ENCODE measurements at places on chromosomes 11 and 22. TPM values are rescaled to one million over a fixed set of nuclear protein-coding genes. Genes with fewer than 3 reads are reported as not detected.

DNA sequence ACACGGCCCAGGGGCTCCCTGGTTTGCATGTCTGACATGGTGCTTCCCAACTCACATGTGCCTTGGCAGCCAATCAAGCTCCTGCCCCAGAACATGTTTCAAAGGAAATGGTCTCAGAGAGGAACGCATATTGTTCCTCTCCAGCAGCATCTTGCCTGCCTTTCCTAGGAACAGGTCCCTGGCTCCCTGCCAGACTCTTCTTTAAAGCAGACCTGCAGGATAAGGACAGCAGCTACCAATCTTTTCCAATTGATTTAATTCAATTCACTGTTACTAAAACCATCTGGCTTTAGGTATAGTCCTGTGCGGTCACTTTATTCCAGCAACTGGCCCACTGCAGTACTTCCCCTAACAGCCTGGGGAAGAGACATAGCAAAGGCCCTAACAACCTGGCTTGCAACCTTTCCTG is 79.9 kb downstream of the AMBRA1 start:
- H3K27ac ChIP-seq, result peak overlapping the region; percentile 64
- H3K36me3 ChIP-seq, result peaks cover 5% of the 10 kb centered on the region
- no peaks in the 10 kb centered on the region for H3K27me3 ChIP-seq
- H3K4me3 ChIP-seq, result no peak overlapping the region
- H3K4me1 ChIP-seq, result peaks cover 2% of the 10 kb centered on the region
- DNase-seq, result no peak

DNA sequence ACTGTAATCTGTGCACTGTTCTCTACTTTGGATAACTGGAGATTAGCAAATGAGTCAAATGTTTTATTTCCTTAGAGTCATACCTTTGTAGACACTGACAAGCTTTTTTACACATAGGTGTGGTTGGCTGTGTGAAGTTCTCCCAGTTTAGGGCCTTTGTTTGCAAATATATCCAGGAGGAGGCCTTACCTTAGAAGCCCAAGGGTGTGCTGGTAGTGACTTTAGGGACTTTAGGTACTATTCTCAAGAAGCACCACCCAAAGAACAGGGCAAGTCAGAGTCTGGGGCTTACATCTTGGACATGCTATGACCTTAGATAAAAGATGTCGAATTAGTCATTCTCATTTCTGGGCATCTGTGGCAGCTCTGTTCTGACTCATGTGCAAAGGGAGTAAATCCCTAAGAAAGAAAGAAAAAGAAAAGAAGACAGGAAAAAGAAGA is 4.8 kb upstream of the FAR1 start:
- no peak overlapping the region for H3K27ac ChIP-seq
- DNase-seq, result no peak
- no peak overlapping the region for H3K4me3 ChIP-seq
- H3K27me3 ChIP-seq, result peaks cover 15% of the 10 kb centered on the region
- peaks cover 8% of the 10 kb centered on the region for H3K4me1 ChIP-seq

- peaks cover 40% of the 10 kb centered on the region for H3K4me1 ChIP-seq
- H3K27ac ChIP-seq, result peak within 1 kb of the TSS; percentile 75
- H3K4me3 ChIP-seq, result peak within 1 kb of the TSS; percentile 73
- H3K27me3 ChIP-seq, result peaks cover 34% of the 10 kb centered on the region
Observed at GRCh38 chr11:67372993-67373647, at the start of gene CLCF1. Gene CLCF1 (minus strand): TSS chr11:67373598. CDS start chr11:67373539, 59 bp downstream.

- no peaks in the 10 kb centered on the region for H3K36me3 ChIP-seq
- DNase-seq, result no peak
- H3K27ac ChIP-seq, result no peak overlapping the region
- no peak overlapping the region for H3K4me3 ChIP-seq
- H3K27me3 ChIP-seq, result no peaks in the 10 kb centered on the region
- H3K4me1 ChIP-seq, result no peaks in the 10 kb centered on the region
Observed at GRCh38 chr11:84871116-84871515, 756.0 kb downstream of the DLG2 start.

GRCh38 chr11:26929806-26930517 is 64.0 kb upstream of the FIBIN start:
- no peaks in the 10 kb centered on the region for H3K27me3 ChIP-seq
- H3K27ac ChIP-seq, result no peak overlapping the region
- H3K4me3 ChIP-seq, result no peak overlapping the region
- no peak for DNase-seq
- H3K4me1 ChIP-seq, result no peaks in the 10 kb centered on the region

- H3K36me3 ChIP-seq, result no peaks in the 10 kb centered on the region
- H3K4me1 ChIP-seq, result no peaks in the 10 kb centered on the region
- no peak overlapping the region for H3K27ac ChIP-seq
Observed at GRCh38 chr11:99884750-99885149, 802.3 kb upstream of the ARHGAP42 start.

DNA sequence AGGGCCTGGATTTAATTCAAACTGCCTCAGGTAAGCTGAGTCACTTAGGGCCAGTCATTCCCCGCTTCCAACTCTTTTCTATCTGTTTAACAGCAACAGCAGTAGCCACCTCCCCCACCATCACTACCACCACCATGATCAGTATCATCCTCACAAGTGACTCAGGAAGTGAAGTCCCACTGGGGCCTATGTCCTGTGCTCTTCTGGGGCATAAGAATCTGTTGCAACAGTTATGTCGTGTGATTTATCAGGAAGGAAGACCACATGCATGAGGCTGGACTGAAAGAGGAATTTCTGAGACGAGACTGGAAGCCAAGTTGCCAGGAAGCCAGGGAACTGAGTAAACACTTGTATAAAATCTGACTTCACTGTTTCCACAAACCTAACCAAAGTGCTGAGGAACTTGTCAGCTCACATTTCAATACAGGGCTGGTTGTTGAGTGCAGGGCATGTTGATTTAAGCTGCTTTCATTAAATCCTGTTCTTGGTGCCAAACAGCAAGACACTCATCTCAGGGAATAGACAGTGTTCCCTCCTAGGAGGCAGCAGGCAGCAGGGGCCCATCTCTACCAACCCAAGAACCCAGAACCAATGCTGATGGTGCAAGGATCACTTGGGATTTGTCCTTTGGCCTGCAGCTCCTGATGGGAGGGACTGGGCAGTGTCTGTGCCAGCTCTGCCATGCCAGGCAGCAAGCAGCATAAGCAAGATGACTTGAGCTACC is 226.7 kb upstream of the NARS2 start:
- DNase-seq, result no peak
- no peak overlapping the region for H3K27ac ChIP-seq
- H3K36me3 ChIP-seq, result no peaks in the 10 kb centered on the region
- no peaks in the 10 kb centered on the region for H3K27me3 ChIP-seq
- H3K4me3 ChIP-seq, result no peak overlapping the region

DNA sequence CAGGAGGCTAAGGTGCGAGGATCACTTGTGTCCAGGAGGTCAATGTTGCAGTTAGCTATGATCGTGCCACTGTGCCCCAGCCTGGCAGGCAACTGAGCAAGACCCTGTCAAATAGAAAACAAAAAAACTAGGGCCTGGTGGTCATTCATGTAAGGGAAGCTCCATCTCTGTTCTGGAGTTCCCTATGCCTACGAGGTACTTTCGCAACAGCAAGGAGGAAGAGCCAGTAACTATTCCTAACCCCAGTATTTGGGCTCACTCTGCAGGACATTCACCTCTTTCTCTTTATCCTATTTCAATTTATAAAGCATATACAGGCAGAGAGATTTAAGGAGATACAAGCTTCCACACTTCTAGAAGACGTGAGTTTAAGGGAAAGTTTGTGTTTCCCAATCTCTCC is 46.6 kb downstream of the RDX start:
- DNase-seq, result no peak
- peaks cover 23% of the 10 kb centered on the region for H3K36me3 ChIP-seq
- no peak overlapping the region for H3K27ac ChIP-seq
- no peaks in the 10 kb centered on the region for H3K27me3 ChIP-seq
- peaks cover 12% of the 10 kb centered on the region for H3K4me1 ChIP-seq

- H3K27me3 ChIP-seq, result no peaks in the 10 kb centered on the region
- no peak overlapping the region for H3K27ac ChIP-seq
- H3K4me3 ChIP-seq, result no peak overlapping the region
- peaks cover 2% of the 10 kb centered on the region for H3K4me1 ChIP-seq
- H3K36me3 ChIP-seq, result no peaks in the 10 kb centered on the region
- DNase-seq, result no peak
Observed at GRCh38 chr22:38187413-38188212, 6.0 kb upstream of the PLA2G6 start.

GRCh38 chr11:128633384-128633965 is 46.1 kb upstream of the ETS1 start:
- H3K36me3 ChIP-seq, result no peaks in the 10 kb centered on the region
- no peaks in the 10 kb centered on the region for H3K27me3 ChIP-seq
- H3K4me1 ChIP-seq, result peaks cover 42% of the 10 kb centered on the region
- no peak overlapping the region for H3K4me3 ChIP-seq
- DNase-seq, result no peak

DNA sequence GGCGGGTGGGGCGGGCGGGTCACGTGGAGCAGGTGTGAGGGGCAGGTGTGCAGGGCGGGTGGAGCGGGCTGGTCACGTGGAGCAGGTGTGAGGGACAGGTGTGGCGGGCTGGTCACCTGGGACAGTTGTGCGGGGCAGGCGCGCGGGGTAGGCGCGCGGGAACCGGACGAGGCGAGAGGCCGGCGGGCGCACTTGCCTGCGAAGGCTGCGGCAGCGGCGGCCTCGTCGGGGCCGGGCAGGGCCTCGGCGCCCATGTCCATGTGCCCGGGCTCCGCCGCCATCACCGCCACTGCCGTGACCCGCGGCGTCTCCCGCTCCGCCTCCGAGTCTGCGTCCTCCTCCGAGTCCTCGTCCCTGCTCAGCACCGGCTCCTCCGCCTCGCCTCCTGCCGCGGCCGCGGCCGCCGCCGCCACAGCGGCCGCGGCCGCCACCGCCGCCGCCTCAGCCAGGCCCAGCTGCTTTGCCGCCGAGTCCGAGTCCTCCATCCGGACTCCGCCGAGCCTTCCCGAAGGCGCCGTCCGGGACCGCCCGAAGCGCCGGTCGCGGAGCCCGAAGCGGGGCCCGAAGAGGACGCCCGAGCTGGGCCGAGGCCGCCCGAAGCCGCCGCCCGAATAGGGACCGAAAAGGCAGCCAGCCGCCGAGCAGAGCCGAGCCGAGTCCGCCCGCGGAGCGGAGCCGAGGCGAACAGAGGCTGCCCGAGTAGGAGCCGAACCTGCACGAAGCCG is at the start of gene DEAF1:
Gene DEAF1 (minus strand): TSS at position 660 of the 725 bp plus-strand sequence. CDS start 175 bp downstream, at position 485.
- peak within 1 kb of the TSS; percentile 84 for H3K4me3 ChIP-seq
- peaks cover 14% of the 10 kb centered on the region for H3K36me3 ChIP-seq
- H3K27me3 ChIP-seq, result no peaks in the 10 kb centered on the region
- DNase-seq, result peak; percentile 100
- H3K4me1 ChIP-seq, result peaks cover 56% of the 10 kb centered on the region

DNA sequence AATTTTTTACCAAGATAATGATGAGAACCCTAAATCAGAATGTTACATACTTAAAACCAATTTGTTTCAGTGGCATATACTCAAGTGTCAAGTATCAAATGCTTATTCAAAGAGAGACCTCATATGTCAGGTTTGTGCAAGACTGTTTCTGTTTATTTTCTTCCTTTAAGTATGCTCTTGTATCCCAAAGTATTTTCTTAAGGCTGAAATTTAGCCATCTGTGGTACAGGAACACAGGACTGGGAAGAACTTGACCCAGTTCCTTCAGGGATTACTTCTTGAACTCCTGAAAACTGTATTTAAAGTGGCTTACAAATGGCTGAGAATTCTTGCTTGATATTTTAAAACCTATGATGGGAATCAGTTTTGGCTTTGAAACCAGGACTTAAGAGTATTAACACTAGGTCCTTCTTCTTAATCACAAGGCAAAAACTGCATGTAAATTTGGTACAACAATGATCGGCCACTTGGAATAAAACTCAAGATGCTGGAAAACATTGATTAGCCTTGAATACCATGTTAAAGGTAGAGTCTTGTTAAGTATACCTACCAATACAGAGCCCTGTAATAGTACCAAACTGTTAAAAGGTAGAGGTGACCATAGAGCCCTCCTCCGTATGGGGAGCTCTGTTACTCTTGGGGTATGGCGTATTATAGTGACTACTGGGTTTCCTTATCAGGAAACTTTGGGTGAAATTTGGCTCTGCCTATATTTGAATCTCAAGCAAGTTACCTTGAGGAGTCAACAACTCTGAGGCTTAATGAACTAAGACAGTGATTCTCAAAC is 95.9 kb downstream of the BLID start:
- H3K4me1 ChIP-seq, result no peaks in the 10 kb centered on the region
- H3K4me3 ChIP-seq, result no peak overlapping the region
- H3K27ac ChIP-seq, result no peak overlapping the region
- H3K27me3 ChIP-seq, result peaks cover 6% of the 10 kb centered on the region

- peaks cover 50% of the 10 kb centered on the region for H3K4me1 ChIP-seq
- DNase-seq, result peak; percentile 97
- H3K36me3 ChIP-seq, result no peaks in the 10 kb centered on the region
- H3K4me3 ChIP-seq, result peak overlapping the region; percentile 81
- no peaks in the 10 kb centered on the region for H3K27me3 ChIP-seq
Observed at GRCh38 chr11:68839054-68839865, 2.5 kb downstream of the CPT1A start.

DNA sequence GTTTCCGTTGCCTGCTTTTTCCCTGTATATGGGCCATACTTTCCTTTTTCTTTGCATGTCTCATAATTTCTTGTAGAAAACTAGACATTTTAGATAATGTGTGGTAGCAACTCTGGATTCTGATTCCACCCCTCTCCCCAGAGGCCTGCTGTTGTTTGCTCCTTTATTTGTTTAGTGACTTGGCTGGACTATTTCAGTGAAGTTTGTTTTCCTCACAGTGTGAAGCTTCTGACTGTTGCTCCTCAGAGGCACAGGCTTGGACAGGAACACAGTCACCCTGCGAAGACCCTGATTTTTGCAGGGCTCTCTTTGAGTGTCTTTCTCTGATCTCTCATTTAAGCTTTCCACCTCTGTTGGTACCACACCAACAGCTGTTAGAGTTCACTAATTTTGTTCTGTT is 72.5 kb downstream of the SWAP70 start:
- peaks cover 15% of the 10 kb centered on the region for H3K36me3 ChIP-seq
- H3K4me1 ChIP-seq, result peaks cover 10% of the 10 kb centered on the region
- no peak overlapping the region for H3K27ac ChIP-seq
- H3K27me3 ChIP-seq, result no peaks in the 10 kb centered on the region

- H3K4me1 ChIP-seq, result peaks cover 17% of the 10 kb centered on the region
- H3K27me3 ChIP-seq, result no peaks in the 10 kb centered on the region
Observed at GRCh38 chr11:62747475-62748160, 6.3 kb downstream of the ZBTB3 start.

DNA sequence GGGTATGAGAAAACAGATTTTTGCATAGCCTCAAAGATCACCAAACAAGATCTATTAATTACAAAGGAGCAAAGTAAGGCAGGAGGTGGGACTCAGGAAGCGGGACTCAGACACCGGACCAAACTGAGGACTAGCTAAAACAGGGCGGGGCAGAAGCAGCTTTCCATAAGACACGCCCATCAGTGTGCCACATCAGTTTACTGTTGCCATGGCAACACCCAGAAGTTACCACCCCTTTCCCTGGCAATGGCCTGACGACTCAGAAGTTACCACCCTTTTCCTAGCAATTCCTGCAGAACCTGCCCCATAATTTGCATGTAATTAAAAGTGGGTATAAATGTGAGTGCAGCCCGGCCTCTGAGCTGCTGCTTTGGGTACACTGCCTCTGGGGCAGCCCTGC is 173.9 kb downstream of the SHANK2 start:
- DNase-seq, result no peak
- H3K27me3 ChIP-seq, result peaks cover 8% of the 10 kb centered on the region
- no peak overlapping the region for H3K4me3 ChIP-seq
- no peaks in the 10 kb centered on the region for H3K36me3 ChIP-seq

GRCh38 chr11:30457087-30457486 is 129.1 kb downstream of the MPPED2 start:
- H3K4me1 ChIP-seq, result no peaks in the 10 kb centered on the region
- H3K36me3 ChIP-seq, result no peaks in the 10 kb centered on the region
- H3K4me3 ChIP-seq, result no peak overlapping the region
- no peak overlapping the region for H3K27ac ChIP-seq

MYO7A gene
- total RNA-seq, result 0.23 TPM

OR6M1 gene
- total RNA-seq, result not detected

PNPLA3 gene
- total RNA-seq, result 0.54 TPM

ENTHD1 gene
- 0.70 TPM for total RNA-seq

ZNF280B gene
- 3.7 TPM for total RNA-seq

DUSP8 gene
- 1.3 TPM for total RNA-seq

ARFIP2 gene
- total RNA-seq, result 36.7 TPM

CASP12 gene
- total RNA-seq, result not detected

CARD18 gene
- total RNA-seq, result not detected

PDE2A gene
- 0.73 TPM for total RNA-seq
